Glomerular endothelial cell (primary cell): ENCODE measurements at places on chromosomes 4 and X. TPM values are rescaled to one million over a fixed set of nuclear protein-coding genes. Genes with fewer than 3 reads are reported as not detected.

ASB12 gene
- total RNA-seq: 2.0 TPM in 1 of 2 replicates, not detected in the other

STK26 gene
- total RNA-seq: 2.8 and 4.4 TPM in 2 replicates

ZNF518B gene
- total RNA-seq: 26.4 and 29.5 TPM in 2 replicates

TIMP1 gene
- total RNA-seq: 126 and 179 TPM in 2 replicates

CXCL9 gene
- total RNA-seq: not detected in 2 replicates

SPIN2A gene
- not detected in 2 replicates for total RNA-seq

MBNL3 gene
- 2.1 and 2.6 TPM in 2 replicates for total RNA-seq

DRD5 gene
- not detected in 2 replicates for total RNA-seq

REPS2 gene
- 2.8 and 10.4 TPM in 2 replicates for total RNA-seq

RNF212 gene
- 0.29 and 4.9 TPM in 2 replicates for total RNA-seq

XAGE1A gene
- total RNA-seq: not detected in 2 replicates
